ENCODE measurements at places on chromosomes 12 and 14.

DNA sequence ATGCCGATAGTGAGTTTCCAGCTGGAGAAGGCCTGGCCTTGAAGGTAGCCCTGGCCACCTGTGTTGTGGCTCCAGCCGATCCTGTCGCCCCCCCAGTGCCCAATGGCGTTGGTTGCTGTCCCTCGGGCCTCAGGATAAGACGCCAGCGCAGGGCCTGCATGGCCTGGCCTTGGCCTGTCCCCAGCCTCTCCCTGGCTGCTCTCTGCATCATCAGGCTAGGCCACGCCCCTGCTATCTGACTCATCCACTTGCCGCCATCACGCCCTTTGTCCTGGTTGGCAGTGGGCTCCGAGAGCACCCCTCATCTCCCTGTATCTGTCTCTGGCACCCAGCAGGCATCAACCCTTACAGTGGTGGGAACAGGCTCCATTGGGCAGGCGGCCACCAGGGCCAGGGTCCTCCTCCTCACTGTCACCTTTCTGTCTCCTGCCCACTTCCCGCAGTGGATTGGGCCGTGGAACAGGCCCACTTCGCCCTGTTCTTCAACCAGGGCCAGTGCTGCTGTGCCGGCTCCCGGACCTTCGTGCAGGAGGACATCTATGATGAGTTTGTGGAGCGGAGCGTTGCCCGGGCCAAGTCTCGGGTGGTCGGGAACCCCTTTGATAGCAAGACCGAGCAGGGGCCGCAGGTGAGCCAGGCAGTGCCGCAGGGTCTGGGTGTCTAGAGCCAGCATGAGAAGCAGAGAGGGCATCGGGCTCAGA lies 25.6 kb downstream of the ALDH2 start:
- H3K4me1 ChIP-seq, result peaks cover 28% of the 10 kb centered on the region
- H3K27ac ChIP-seq, result peak overlapping the region; percentile 63
- H3K36me3 ChIP-seq, result peaks cover 5% of the 10 kb centered on the region

DNA sequence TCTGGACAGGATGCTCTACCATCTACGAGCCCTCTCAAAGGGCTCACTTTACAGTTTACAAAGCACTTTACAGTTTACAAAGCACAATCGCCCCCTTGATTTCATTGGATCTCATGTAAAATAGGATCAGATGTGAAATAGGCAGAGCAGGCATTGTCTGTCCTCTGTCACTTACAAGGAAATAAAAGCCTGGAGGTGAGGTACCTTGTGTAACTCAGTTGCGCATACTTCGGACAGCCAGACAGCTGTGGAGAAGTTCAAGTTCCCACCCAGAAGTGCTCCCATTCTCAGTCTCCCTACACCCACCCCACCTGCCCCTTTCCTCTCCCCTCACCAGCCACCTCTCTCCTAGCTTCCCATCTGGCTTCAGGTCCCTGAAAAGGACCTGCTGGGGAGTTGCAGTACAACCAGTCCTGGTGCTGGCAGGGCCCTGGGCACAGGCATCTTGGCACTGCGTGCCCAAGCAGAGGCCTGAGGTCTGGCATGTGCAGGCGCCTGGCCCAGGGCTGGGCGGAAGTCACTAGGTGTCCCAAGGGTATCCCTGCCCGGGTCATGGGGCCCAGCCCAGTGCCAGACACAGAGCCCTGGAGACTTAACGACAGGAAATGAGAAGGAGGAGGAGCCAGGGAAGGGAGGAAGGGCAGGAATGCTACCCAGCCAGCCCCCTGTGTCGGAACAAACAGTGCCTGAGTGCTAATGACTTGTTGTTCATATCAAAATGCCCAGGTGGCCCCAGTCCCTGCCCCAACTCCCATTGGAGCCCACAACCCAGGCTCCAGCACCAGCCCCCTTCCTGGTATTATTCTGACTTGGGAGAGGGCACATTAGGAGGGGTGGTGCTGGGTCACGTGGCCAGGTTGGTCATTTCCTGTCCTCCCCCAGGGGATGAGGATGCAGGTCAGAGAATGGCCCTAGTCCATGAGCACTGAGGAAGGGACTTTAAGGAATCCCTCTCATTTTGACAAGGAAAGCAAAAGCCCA lies 5.4 kb downstream of the RAPGEF3 start:
- H3K36me3 ChIP-seq, result peaks cover 39% of the 10 kb centered on the region
- H3K27me3 ChIP-seq, result no peaks in the 10 kb centered on the region
- H3K4me1 ChIP-seq, result peaks cover 58% of the 10 kb centered on the region
- DNase-seq, result no peak

- H3K4me1 ChIP-seq, result no peaks in the 10 kb centered on the region
- H3K36me3 ChIP-seq, result no peaks in the 10 kb centered on the region
- H3K27ac ChIP-seq, result no peak overlapping the region
- no peak for DNase-seq
- H3K27me3 ChIP-seq, result no peaks in the 10 kb centered on the region
These were observed 135.7 kb upstream of the ATXN7L3B start for GRCh38 chr12:74401966-74402365.

- no peak overlapping the region for H3K27ac ChIP-seq
- no peak overlapping the region for H3K4me3 ChIP-seq
These were observed 144.9 kb upstream of the CRY1 start for GRCh38 chr12:107238296-107238695.

GRCh38 chr14:101197595-101198397 lies 294.3 kb upstream of the RTL1 start:
- H3K4me1 ChIP-seq, result no peaks in the 10 kb centered on the region
- no peak for DNase-seq
- H3K4me3 ChIP-seq, result no peak overlapping the region
- no peaks in the 10 kb centered on the region for H3K36me3 ChIP-seq
- H3K27ac ChIP-seq, result no peak overlapping the region
- H3K27me3 ChIP-seq, result no peaks in the 10 kb centered on the region

DNA sequence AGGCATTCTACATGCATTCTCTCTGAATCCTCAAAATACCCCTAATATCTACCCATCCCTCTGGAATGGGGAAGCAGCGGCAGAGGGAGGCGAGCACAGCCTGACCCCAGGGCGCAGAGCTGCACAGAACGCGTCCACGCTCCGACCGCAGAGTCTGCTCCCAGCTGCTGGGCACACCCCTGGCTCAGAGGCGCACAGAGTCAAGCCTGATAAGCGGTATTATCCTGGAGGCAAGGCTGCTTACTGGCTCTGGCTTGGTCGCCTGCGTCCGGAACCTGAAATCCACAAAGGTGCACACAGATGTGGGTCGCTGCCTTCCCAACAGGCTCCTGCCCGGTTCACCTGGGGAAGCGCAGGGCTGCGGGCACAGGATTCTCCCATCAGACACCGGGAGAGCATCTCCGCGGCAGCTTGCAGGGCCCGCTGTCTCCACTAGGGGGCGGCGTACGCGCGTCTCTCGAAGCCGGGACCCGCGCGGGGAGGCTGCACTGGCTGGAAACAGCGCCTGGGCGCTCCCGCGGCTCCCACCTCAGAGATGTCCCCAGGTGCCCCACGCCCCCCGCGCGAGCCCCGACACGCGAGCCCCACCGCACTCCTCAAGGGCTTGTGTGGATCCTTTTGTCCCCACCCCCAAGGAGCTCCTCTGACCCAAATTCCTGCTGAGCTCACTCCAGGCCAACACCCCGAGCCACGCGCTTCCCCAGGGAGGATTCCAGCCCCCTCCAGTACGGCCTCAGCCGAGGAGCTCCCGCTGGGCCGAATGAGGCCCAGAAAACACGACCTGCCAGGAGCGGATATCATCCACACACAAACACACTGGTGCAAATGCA lies 120.1 kb upstream of the FZD10 start:
- no peaks in the 10 kb centered on the region for H3K27me3 ChIP-seq
- H3K4me1 ChIP-seq, result peaks cover 22% of the 10 kb centered on the region
- no peak for DNase-seq
- H3K36me3 ChIP-seq, result no peaks in the 10 kb centered on the region
- H3K27ac ChIP-seq, result no peak overlapping the region

DNA sequence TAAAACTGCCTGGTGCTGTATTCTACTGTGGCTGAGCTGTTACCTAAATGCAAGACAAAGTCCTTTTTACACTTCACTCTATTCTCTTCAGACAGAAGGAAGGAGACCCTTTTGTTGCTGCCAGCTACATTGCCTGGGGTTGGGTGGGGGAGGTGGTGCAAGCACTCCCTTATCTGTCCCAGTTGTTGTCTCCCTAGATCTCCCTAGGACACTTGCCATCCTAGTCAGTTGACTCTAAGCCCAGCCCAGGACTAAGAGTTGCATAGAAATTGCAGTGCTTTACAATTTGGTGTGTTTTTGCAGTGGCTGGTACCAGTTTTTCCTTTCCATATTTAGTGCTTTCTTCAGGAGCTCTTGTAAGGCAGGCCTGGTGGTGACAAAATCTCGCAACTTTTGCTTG lies 35.1 kb downstream of the SCYL2 start:
- DNase-seq, result no peak
- no peaks in the 10 kb centered on the region for H3K27me3 ChIP-seq
- H3K27ac ChIP-seq, result no peak overlapping the region
- H3K36me3 ChIP-seq, result no peaks in the 10 kb centered on the region
- no peaks in the 10 kb centered on the region for H3K4me1 ChIP-seq
- H3K4me3 ChIP-seq, result no peak overlapping the region

GRCh38 chr12:93860668-93861373 lies 183.6 kb downstream of the CRADD start:
- H3K36me3 ChIP-seq, result no peaks in the 10 kb centered on the region
- H3K4me1 ChIP-seq, result no peaks in the 10 kb centered on the region
- no peak for DNase-seq
- no peak overlapping the region for H3K27ac ChIP-seq
- no peaks in the 10 kb centered on the region for H3K27me3 ChIP-seq

DNA sequence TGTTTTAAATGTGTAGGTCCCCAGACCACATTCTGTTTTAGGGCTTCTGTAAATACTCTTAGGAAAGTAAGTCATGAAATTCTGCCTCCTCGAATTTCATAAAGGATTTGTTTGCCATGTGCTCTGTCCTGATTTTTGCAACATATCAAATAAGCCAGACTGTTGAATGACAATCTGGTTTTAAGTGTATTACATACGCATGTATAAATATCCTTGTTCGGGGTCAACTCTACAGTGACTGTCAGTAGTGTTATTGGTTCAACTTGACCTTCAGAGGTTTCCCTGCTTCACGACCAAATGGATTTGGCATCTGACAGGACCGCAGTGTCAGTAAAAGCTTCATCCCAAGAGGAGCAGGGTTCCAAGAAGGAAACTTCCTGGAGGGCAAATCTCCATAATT lies 52.7 kb downstream of the PPM1A start:
- H3K36me3 ChIP-seq, result no peaks in the 10 kb centered on the region
- H3K27ac ChIP-seq, result no peak overlapping the region
- no peak for DNase-seq
- H3K4me1 ChIP-seq, result no peaks in the 10 kb centered on the region
- no peaks in the 10 kb centered on the region for H3K27me3 ChIP-seq
- no peak overlapping the region for H3K4me3 ChIP-seq

Data from esophagus squamous epithelium (tissue), 5 donors.